ENCODE measurements at places on chromosomes 12 and 14.
A peak's percentile ranks its signal among the peaks of the same experiment; 100 is the strongest.

DNA sequence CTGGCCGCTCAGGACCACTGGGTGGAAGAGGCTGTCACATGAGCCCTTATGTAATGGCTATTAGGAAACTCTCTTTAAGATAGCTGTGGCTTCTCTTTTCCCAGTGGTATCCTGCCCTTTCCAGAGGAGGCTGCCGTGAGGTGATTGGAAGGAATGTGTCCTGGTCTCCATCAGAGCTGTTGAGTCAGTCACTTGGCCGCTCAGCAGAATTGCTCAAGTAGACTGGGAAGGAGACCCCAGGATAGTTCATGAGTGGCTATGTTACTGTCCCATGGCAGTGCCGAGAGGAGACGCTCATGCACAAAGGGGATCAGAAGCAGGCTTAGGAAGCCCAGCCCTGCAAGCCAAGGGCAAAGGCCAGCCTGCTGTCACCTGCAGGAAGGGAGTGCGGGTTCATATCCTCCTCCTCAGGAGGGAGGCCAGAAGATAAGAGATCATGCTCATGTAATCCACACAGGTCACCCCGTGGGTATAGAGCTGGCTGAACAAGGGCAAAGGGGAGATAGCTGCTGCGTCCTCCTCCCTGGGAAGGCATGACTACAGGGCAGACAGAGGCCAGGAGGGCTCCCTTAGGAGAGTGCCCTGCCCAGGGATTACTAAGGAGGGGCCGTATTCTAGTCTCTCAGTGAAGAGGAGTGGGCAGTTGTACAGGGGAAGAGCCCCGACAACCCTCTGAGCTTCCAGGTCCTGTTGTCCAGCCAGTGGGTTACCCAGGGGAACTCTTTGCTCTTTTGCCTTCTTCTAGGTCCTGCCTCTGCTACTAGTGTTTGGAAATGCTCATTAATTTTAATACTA, 137.0 kb upstream of the MAX start:
- DNase-seq = peak; percentile 84

DNA sequence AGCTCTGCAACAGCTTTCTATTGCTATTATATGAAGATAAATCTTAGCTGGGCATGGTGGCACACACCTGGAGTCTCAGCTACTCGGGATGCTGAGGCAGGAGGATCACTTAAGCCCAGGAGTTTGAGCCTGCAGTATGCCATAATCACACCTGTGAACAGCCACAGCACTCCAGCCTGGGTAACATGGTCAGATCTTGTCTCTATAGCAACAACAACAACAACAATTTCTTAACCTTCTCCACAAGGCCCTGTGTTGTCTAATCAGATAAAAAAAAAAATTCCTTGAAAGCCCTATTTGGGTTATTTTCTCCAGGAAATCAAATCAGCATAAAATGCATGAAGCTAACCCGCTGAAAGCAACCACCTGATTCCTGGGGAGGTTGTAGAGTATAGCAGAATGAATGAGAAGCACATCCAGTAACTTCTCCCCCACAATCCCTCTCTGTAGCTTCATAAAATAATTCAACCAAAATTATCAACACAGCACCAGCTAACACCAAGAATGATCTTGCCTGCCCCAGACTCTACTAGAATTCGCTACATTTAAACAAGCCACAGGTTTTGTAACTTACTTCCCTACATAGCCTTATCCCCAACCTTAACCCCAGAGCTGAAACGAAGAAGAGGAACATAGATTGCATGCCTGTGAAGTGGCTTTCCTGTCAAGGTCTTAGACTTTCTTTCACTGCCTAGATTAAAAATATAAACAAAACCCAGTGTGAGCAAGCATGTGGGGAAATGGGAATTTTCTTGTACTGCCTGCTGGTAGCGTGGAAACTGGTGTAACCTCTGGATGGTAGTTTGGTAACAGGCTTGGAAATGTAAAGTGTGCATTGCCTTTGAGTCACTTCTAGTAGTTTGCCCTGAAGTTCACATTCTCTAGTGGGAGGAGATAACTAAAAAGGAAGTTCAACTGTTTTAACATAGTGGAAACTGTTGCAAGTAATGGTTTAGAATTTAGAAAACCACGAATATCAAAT, 6.0 kb upstream of the STK38L start:
- DNase-seq = no peak

DNA sequence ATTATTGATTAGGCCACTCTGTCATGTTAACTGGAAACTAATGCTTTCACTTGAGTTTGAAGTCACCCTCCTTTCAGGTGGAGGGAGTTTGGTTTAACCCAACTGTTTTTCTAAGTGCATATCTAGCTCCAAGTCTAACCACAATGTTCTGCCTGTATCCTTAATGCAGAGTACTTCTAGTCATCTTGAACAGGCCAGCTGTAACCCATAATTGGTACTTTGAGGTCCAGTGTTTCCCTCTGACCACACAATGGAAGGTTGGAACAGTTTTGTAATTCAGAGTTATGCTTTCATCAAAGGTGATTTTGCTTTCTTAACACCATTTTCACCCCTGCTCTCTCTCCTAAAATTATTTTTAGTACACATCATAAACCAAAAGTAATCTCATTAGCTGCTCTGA, 237.2 kb upstream of the DCN start:
- no peak for DNase-seq

- DNase-seq = no peak
Observed at GRCh38 chr12:131164096-131164872, 210.6 kb downstream of the ADGRD1 start.

DNA sequence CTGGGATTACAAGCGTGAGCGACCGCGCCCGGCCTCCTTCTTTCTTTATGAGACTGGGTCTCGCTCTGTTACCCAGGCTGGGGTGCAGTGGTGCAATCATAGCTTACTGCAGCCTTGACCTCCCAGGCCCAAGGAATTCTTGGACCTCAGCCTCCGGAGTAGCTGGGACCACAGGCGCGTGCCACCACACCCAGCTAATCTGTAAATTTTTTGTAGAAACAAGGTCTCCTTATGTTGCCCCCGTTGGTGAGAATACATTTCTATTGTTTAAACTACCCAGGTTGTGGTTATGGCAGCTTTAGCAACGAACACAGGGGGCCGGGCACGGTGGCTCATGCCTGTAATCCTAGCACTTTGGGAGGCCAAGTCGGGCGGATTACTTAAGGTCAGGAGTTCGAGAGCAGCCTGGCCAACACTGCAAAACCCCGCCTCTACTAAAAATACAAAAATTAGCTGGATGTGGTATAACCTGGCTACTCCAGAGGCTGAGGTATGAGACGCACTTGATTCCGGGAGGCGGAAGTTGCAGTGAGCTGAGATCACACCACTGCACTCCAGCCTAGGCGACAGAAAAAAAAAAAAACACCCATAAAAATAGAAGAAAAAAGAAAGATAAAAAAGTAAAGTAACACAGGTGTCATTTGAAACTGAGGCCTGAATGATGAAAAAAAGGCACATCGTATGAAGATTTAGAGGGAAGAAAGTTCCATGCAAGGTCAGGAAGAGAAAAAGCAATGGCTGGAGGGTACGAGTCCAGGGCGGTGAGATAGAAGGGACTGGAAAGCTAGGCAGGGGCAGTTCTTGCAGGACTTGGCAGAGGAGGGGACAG, 977 bp upstream of the TMEM120B start:
- no peak for DNase-seq

DNA sequence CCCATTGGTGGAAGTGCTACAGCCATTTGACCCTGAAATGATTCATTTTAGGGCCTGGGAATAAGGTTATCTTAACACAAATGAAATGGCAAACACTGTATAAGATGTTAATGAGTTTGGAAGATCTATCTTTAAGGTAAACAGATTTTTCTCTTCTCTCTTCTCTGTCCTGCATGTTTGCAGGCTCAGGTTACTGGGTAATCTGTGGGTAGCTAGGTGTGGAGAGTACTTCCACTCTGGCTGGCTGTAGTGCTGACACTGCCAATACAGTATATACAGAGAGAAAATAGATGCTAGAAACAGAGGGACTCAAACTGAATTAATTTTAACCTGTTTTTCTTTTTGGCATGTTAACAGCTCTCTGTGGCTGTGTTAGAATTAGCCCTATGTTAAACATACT, 84.6 kb downstream of the SLC38A6 start:
- DNase-seq = no peak

DNA sequence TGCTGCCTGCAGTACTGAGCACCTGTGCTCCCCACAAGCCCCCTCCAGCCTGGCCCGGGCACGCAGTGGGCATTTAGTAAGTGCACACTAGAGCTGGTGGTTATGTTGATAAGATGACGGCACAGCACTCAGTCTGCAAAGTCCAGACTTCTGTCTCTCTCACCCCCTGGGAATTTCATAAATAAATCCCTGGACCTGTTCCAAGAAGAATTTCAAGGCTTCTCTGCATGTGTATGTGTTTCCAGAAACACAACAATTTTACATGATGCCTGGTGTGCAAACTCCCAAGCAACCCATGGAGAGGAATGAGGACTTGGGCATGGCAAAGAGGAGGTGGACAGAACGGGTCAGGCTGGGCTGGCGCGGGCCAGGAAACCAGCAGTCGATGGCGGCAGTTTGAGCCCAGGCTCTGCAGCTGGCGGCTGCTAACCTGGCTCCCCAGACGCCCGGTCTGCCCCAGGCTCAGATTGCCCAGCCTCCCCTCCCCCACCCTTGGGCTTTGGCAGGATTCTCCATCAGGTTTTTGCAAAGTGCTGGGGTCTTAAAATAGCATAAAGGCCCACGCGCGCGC, 10.4 kb upstream of the ACVR1B start:
- DNase-seq = no peak

GRCh38 chr12:106226884-106227640, 20.8 kb downstream of the CKAP4 start:
- no peak for DNase-seq

- no peak for DNase-seq
Observed at GRCh38 chr14:84670796-84671195, 859.1 kb upstream of the FLRT2 start.

DNA sequence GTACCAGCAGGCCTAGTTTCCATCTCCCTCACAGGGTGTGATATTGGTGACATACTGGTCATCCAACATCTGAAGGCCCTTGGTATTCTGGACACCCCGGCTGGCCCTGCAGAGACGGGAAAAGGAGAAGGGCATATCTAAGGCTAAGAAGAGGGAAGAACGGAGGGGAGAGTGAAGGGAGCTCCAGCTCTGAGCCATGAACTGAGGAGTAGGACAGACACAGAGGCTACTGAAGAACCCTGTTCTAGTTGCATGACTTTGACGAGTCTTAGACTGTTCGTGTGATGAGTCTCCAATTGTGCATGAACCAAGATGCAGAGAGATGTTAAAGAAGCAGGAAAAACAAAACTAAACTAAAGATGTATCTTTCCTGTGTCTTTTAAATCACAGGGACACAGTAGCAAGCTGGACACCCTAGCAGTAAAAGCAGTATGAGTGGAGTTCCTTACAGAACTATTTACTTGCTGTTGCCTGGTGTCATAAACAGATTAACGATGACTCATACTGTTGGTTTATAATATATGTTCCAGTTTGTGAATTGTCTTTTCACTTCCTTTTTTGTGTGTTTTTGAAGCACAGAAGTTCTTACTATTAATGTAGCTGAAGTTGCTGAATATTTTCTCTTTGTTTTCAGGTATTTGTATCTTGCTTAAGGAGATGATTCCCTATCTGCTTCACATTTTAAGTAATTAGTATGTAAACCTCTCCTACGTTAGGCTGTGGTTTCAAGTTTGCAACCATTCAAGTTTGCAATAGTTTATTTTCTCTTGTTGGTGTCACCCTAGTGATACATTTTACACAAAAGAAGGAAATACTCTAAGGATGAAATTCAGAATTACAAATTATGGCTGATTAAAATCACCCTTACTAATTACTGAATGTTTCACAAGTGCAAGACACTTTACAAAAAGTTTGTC, 15.7 kb downstream of the FAR2 start:
- peak; percentile 60 for DNase-seq

- peak; percentile 8 for DNase-seq
Observed at GRCh38 chr12:24997970-24998582, 49.2 kb upstream of the BCAT1 start.

- DNase-seq = no peak
Observed at GRCh38 chr14:58243790-58244555, 670 bp upstream of the PSMA3 start.

- no peak for DNase-seq
Observed at GRCh38 chr12:52156757-52157565, 34.9 kb downstream of the KRT80 start.

- no peak for DNase-seq
Observed at GRCh38 chr12:93823616-93824391, 146.6 kb downstream of the CRADD start.

DNA sequence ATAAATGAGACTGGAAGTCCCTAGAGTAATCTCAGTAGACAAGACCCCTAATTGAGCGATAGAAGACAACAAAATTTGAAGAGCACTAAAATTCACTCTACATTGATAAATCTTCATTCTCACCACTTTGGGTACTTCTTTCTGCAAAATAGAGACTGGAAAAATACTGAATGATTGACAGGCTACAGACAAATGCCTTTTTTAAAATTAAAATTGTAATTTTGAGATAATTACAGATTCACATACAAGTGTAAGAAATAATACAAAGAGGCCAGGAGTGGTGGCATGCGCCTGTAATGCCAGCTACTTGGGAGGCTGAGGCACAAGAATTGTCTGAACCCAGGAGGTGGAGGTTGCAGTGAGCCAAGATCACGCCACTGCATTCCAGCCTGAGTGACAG, 4.5 kb upstream of the CORO1C start:
- DNase-seq = no peak

GRCh38 chr12:11228296-11228879, 41.1 kb downstream of the PRB3 start:
- no peak for DNase-seq

- DNase-seq = no peak
Observed at GRCh38 chr14:54703724-54704123, 136.8 kb downstream of the SAMD4A start.

DNA sequence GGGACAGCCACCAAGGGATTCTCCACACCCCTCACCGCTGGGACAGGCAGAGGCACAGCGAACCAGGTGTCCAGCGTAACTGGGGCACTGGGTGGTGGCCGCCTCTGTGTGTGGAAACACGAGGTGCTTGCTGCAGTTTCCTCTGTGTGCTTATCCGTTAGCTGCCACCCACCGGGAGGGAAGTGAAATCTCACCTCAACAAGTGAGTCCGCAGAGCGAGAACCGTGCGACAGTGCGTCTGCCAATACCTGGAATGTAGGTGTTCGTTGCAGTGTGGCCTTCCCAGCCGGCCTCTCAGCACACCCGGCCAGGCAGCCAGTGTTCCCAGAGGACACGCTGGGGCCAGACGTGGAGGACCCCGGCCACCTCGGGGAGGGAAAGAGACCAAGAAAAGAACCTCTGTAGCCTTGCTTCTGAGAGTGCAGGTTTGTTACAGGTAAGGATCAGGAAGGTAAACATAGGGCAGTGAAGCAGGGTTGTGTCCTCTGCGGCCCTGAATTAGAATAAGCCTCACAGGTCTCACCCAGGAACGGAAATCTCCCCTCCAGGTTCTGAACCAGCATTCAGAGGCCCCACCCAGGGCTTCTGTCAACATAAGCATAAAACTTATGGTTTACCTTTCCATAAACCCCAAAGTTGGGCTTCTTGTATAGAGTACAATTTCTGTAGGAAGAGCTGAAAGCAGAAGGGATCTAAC, 1.5 kb downstream of the BCL2L14 start:
- DNase-seq = no peak

GRCh38 chr14:34368115-34368970, 93.7 kb downstream of the SPTSSA start:
- DNase-seq = peak; percentile 42

Data from GM04503 (cell line).